Neural crest cell (in vitro differentiated cells): ENCODE measurements at places on chromosomes 7 and 10.

- no peak for DNase-seq
Observed at GRCh38 chr10:102121739-102122372, 1.7 kb upstream of the LDB1 start.

DNA sequence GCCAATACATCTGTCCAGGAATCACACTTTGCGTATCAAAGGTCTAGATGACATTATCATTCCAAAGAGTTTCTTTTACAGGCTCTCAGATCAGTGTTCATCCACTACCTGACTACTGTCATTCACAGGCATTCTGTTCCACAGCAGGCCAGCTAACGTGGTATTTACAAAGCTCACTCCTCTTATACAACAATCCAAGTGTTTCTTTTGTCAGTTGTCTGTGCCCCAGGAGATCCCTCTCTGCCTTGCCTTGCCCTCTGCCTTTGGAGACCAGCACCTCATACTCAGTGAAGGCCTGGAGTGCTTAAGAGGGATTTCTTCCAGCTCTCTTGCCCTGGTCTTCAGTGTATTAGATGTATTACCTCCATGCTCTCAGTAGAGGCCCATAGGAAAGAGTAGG is 34.6 kb upstream of the CC2D2B start:
- DNase-seq = no peak

DNA sequence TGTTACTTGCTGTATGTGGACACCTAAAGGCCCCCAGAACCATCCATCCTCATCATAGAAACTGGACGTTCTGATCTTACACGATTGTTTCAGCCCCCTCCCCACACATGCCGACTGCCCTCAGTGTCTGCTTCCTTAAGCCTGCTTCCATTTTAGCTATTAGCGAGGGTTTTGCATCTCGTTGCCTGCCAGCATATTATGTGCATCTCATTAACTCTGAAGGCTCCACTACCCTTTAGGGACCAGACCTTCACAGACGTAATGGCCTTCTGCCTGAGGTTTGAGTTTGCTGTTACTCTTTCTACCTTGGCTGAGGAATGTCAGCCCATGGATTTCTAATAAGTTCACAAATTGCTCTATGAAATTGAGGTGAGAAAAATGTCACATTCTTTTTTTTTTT is 53.9 kb upstream of the LRGUK start:
- DNase-seq = no peak

GRCh38 chr7:41837916-41838315 is 135.0 kb upstream of the INHBA start:
- no peak for DNase-seq
